SW 1271 (cell line): ENCODE measurements at places on chromosomes 2 and 18.

DNA sequence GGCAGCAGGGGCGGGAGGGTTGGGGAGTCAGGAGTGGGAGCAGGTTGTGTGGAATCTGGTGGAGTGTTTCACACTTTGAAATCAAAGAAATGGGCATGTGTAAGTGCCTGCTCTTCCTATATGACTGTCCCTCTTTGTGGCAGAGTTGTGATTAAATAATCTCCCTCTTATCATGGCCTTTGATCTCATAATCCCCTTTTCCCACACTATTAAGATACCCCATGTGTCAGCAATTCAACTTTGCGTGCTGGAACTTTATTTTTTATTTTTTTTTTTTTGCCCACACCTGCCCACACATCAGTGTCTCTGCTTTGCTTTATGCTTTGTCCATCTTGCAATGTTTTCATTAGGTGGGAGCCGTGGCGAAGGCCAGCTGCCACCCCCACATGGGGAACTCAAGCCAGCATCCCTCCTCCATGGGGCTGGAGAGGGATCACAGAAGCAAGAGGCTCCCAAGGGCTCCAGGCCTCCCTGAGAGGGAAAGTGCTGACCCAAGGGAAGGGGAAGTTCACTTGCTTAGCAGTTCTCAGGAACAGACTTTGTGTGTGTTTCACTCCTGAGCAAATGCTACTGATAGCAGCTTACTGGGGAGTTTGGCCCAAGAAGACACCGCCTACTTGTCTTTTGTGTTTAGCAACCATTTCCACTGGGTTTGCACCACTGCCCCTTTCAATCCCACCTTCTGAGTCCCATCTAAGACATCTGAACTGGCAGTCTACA lies 243.4 kb downstream of the BCL11A start:
- no peak for DNase-seq

- no peak for DNase-seq
These were observed 349.9 kb upstream of the MEIS1 start for GRCh38 chr2:66084948-66085590.

GRCh38 chr2:231708773-231709635 lies 679 bp downstream of the PTMA start:
- no peak for DNase-seq

DNA sequence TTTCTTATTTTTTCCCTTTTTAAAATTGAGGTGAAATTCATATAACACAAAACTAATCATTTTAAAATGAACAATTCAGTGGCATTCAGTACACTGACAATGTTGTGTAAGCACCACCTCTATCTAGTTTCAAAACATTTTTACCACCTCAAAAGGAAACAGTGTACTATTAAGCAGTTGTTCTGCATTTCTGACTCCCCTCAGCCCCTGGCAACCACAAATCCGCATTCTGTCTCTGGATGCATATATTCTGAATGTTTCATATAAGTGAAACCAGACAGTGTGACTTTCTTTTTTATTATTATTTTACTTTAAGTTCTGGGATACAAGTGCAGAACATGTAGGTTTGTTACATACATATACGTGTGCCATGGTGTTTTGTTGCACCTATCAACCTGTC lies 19.2 kb upstream of the TANK start:
- no peak for DNase-seq

DNA sequence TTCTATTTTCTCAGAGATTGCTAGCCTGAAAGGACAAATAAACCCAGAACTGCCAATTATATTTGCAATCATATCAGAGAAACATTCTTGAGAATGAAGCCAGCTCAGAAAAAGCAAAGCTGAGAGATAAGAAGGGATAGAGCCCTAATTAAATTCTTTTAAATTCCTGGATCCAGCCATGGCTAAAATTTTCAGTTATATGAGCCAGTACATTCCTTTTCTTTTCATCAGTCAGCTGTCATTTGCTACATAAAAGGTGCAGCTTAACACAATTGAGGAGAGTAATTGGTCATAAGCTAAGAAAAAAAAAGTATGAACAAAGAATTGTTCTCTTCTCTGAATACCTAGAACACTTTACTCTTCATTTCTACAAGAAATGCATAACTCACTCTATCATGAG lies 303.5 kb upstream of the FIGN start:
- DNase-seq = no peak

GRCh38 chr18:13252686-13253410 lies 34.3 kb downstream of the LDLRAD4 start:
- no peak for DNase-seq

DNA sequence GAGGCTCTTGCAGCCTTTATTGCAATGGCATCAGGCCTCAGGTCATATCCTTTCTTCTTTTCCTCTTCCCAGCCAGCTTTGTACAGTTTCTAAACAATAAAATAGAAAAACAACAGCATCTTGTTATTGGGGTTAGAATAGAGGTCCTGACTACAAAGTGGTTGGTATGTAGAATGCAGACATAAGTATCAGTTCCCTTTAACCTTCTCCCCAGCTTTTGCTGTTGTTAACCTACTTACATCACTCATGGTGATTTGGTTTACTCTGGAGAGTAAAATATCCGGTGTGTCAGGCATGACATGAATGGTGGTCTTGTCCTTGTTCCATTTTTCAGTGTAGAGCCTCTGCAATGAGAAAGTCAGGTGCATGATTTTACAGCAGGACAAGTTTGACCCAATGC lies 69.8 kb downstream of the NEB start:
- DNase-seq = no peak

GRCh38 chr2:119448427-119449141 lies 16.9 kb downstream of the TMEM37 start:
- DNase-seq = no peak

- no peak for DNase-seq
These were observed 66.3 kb downstream of the POLR1A start for GRCh38 chr2:86039178-86039962.

DNA sequence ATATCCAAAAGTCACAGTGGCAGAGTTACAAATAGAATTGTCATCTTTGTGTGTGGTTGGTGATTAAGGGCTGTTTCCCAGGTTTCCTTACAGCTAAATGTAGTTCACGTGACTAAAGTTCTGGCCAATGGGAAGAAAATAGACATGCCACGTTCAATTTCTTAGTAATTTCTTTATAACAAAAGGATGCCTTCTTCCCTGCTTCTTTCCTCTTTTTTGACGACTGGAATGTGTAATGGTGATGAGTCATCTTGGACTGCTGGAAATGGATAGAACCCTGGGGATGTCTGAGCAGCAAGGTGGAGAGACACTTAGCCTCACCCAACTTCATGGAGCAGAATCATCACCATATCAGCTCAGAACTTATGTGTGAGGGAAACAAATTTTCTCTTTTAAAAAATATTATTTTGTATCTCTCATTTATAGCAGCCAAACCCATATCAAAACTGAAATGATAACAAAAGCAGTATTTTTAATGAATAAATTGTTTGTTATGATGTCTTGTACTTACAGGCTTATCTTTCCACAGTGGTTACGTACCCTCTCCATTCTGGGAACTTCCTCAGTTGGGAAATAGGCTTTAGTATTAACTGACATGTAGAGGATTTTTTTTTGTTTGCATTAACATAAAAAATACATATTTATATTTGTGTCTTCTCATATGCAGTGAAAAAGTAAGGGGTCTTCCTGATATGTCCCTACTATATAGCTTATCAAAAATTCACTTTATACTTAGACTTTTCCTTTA lies 91.1 kb upstream of the CDH2 start:
- peak; percentile 46 for DNase-seq

GRCh38 chr2:197515315-197515738 lies 539 bp upstream of the MOB4 start:
- peak; percentile 48 for DNase-seq

GRCh38 chr2:179726461-179727180 lies 134.8 kb downstream of the ZNF385B start:
- no peak for DNase-seq

DNA sequence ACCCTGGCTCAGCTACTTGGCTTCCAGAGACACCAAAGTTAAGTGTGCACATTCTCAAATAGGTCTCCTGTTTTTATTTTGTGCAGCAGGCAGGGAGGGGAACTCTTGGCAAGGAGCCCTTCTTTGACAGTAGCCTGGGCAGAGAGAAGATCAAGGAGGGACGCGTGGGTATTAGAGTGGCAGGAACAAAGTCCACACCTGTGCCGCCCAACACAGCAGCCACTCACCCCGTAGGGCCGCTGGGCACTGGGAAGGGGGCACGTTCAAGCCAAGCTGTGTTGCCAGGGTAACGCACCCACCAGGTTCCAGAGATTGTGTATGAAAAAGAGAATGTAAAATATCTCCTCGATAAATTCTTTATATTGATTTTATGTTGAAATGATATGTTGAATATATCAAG lies 229.3 kb upstream of the AGAP1 start:
- DNase-seq = no peak

DNA sequence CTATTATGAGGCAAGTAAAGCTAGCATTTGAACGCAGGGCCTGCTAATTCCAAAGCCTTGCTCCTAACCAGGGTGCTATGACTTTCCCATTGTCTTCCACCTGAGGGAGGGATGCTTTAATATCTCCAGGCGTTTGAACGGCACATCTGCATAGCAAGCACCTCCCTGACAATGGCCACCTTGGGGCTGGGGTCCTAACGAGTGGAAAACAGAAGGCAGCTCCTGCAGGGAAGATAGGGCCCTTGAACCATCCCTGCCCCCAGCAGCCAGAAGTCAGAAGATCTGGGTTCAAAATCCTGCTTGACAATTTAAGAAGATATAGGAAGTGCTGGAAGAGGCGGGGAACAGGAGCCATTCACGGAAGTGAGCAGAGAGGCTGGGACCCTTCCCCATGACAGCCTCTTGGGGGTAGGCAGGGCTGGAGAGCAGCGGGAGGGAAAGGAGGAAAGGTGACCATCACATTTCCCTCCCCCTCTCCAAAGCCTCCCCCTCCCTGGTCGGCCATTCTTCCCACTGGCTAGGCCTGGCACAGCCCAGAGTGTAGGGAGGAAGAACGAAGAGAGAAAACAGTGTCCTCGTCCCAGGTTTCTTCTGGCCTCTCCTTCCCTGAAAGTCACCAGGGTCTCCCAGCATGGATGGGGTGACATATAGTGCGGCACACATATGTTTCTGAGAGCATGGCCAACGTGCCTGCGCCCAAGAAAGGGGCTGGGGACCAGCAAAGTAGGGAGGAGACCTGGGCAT lies 73.5 kb downstream of the EMX1 start:
- DNase-seq = no peak

DNA sequence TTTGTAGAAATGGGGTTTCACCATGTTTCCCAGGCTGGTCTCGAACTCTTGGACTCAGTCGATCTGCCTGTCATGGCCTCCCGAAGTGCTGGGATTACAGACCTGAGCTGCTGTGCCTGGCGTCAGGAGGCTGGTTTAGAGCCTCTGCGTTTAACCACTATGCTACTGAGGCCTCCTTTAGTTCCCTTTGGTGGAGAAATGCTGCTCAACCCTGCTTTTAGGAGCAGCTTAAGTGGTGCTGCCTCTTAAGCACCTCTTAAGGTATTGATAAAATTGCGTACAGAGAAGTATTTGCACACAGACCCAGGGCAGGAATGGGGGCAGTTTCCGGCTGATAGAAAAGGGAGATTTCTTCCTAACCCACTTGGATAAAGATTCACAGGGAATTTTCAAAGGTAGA lies 8.0 kb downstream of the CD8A start:
- DNase-seq = no peak

GRCh38 chr2:2763351-2764000 lies 432.4 kb upstream of the MYT1L start:
- no peak for DNase-seq

DNA sequence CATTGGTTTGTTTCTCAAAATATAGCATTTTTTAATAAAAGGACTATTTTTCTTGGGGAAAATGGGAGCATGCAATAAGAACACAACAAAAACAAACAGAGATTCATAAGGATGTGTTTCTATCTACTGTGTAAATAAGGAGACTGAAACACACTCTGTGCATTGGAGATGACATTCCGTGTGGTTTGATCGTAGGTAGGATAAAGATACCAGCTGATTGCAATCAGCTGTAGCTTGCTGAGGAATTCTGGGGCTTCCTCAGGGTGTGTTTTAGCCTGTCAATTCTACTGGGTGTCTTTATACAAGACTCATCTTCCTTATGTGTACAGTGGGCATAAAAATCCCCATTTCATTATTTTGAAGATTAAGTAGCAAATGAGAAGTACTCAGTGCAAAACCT lies 591.6 kb downstream of the DSC3 start:
- no peak for DNase-seq
